GM06990 (cell line): ENCODE measurements at places on chromosomes 1 and 21.

- no peak for DNase-seq
These were observed 34.7 kb downstream of the B3GALT5 start for GRCh38 chr21:39647476-39647875.

DNA sequence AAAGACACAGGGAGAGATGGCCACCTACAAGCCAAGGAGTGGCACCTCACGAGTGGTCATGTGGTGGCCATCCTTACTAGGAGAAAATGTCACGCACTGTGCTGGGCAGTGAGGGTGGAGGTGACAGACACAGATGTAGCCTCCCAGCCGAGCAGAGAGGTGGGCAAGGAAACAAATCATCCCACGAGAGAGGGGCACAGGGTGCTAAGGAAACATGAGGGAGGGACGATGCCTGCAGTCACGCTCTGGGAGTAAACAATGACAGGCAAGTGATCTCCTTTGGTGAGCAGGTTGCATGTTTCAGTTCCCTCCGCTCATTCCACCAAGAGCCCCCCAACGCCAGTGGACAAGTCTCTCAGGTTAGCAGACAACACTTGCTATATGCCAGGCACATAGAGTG, 65.8 kb downstream of the CD247 start:
- no peak for DNase-seq

- DNase-seq = no peak
These were observed 118.9 kb downstream of the HHAT start for GRCh38 chr1:210447456-210448057.

DNA sequence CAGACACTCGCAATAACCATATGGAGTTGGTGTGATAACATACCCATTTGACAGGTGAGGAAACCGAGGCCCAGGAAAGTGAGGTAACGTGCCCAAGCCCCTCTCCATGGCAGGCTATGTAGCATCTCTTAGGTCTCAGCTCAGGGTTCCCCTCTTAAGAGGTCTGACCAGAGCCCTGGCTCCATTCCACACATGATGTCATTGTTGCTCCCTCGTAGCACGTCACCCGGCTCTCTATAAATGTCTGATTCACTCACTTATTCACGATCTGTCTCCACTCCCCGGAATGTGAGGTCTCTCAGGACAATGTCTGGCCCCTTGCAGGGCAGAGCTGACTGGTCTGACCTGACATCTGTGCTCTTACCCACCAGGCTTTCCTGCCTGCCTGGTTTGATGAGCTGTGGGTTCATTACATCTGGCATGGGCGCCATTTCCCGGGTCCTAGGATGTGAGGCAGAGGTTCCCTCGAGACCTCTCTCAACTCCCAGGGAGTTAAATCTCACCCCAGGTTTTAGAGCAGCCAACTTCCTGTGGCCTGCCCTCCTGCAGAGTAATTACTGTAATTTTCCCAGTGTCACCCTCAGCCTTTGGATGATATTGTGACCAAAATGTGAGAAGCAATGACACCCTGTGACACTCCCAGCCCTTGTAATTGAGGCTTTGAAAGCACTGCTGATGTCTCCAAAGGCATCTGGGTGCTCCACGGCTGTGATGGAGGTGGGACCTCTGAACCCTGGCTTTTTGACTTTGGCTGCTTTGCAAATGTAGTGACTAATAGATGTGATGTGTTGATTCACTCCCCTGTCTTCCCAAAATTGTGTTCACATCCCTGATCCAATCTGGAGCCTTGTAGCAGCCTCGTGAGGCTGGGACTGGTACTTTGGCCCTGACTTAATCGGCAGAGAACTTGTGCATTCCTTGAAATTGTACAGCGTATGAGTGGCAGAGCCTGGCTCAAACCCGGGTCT, 10.6 kb downstream of the ACTL8 start:
- DNase-seq = no peak

DNA sequence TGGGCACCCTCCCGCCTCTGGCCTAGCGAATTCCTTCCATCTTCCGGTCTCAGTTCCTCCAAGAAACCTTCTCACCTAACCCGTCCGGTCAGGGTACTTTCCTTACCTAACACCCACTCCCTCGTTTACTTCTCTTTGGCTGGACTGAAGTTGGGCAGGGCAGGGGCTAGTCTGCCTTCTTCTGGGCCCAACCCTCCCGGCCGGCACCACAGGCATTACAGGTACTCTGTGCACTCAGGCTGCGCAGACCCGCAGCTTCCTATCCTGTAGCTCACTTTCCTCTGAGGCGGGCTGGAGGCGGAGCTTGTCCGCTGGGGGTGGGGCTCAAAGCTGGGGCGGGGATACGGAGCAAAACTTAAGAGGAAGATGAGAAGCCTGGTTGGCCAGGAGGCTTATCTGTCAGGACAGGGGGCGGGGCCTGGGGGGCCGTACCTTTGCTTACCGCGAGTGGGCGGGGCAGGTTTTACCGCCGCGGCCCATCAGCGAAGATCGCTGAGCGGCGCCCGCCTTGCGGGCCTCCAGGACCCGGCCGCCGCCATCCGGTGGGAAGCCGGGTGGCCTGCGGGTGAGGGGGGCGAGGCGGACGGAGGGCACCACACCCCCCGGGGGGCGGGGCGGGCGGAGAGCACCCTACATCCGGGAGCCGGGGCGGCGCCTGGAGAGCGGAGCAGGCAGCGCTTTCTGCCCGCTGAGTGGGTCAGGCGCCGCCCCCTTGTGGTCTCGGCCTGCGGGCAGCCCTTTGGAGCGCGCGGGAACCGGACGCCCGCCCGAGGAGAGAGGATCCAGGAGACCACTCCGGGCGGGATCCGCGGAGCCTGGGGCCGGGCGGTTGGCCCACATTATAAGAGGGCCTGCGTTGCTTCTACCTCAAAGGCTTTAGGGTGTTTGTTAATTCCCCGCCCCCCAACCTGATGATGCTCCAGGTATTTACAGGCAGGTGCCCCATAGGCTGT, 31.9 kb downstream of the ZNF648 start:
- DNase-seq = peak; percentile 96

- no peak for DNase-seq
These were observed 8.0 kb upstream of the PKP1 start for GRCh38 chr1:201275253-201275666.

DNA sequence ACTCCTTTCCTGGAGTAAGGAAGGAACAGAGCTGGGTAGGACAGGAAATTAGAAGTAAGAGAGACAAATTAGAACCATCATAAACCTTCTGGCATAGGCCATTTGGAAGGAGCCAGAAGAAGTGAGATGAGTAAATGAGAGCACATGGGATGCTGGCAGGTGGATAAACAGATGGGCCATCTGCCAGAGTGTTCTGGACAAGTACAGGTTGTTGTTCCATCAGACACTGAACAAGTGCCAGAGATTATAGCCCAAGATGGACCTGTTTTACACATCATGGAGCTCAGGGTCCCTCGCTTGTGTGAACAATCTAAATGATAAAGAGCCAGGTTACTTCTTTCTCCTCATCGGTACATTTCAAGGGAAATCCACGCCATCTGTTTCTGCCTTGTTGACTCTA, 200.3 kb downstream of the HHIPL2 start:
- DNase-seq = no peak

- no peak for DNase-seq
These were observed 71.8 kb downstream of the PBX1 start for GRCh38 chr1:164630626-164631396.

DNA sequence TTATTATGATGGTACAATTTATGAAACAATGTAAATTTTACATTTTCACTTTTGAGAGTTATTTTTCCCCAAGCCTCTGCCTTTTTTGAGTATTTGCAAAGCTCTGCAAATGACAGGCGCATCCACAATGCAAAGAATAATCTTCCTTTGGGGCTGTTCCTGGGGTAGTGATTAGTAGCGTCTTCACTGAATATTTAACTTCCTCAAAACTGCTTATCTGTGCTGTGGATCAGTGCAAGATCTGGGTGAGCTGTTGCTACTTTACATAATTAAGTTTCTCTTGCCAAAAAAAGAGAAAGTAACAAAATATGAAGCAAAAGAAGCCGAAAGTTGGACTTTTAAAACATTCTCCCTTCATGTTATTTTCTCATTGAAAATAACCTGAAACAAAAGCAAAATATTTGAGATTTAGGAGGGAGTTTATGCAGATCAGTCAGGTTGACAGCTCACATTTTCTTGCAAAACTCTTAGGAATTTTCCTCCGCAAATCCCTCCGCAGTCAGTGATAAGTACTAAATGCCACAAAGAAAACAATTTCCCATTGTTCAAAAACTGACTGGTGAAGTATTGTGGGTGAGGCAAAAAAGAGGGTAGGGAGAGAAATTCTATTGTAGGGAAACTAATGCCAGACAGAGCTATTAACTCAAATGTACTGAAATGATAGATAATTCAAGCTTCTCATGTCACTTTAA, 276.4 kb upstream of the B3GALT2 start:
- no peak for DNase-seq

DNA sequence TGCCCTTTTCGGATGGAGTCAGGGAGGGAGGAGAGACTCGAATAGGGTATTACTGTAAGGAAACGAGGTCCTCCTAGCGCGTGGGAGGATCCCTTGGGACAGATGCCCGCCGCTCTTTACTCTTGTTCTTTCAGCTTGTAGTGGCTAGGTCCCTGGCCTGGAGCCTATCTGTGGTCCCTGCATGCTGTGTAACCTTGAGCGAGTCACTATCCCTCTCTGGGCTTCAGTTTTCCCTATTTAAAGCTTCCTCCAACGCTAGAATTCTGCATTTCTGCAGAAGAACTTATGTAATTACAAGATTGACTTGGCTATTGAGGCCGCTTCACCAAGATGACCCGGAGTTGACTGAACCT, 744 bp downstream of the MIER1 start:
- DNase-seq = no peak

- no peak for DNase-seq
These were observed 16.2 kb upstream of the CAPN9 start for GRCh38 chr1:230730977-230731376.
